GM12878 (cell line): ENCODE measurements at places on chromosomes 16 and 17. TPM values are rescaled to one million over a fixed set of nuclear protein-coding genes. Genes with fewer than 3 reads are reported as not detected.

- DNase-seq: no peak
Measured at GRCh38 chr17:65219707-65220106, 82.5 kb downstream of the RGS9 start.

GRCh38 chr17:4786106-4786511 lies at the start of gene VMO1:
Gene VMO1, minus strand, starts transcription at chr17:4786364. Its CDS starts 12 bp downstream, at chr17:4786352.
- no peak for DNase-seq

DNA sequence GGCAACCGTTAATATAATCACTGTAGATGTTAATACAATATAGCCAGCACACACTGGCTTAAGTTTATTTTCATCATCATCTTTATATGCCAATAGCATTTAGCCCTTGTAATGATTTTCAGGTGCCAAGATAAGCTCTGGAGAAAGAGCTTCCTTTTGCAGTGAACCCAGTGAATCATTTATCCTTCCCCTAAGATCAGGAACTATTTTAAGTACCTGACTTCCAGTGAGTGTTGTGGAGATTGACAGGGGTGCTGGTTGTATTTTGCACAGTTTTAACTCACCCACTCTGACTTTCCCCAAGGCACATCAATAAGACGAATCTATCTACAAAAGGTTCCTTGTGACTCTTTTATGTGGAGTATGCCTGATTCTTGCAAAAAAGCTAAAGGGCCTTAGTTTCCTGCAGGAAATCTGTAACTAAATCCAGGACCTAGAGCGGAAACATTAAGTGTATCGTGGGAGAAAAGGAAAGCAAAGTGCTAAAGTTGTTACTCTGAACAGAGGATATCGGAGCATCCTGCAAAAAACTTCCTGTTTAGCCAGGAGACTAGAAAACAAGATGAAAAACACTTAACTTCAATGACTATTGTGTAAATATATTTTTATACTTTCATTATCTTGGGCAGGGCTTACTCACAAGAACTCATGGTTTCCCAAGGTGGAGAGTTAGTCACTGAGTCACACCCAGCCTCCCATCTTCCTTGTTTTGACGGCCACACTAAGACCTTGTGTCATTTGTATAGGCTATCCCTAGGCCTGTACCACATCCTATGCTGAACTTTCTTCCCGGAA lies 183.6 kb downstream of the MAP2K6 start:
- DNase-seq: no peak

DNA sequence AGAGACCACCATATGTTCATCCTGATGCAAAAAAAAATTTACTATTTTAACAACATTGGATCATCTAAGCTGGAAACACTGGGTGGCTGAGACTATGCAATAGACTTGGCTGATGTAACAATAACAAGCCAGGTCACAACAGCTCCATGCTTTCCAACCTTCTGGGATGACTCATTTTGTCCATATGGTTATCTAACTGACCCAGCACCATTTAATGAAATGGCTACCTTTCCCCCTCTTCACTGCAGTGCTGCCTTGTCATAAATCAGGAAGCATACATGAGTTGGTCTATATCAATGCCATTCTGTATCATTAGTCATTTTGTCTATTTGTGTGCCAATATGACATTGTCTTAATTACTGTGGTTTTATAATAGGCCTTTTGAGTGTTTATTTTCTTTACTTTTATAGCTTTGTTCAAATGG lies 217.6 kb upstream of the KCNJ16 start:
- DNase-seq: no peak

CAPNS2 gene
- not detected in 2 replicates for total RNA-seq

DNA sequence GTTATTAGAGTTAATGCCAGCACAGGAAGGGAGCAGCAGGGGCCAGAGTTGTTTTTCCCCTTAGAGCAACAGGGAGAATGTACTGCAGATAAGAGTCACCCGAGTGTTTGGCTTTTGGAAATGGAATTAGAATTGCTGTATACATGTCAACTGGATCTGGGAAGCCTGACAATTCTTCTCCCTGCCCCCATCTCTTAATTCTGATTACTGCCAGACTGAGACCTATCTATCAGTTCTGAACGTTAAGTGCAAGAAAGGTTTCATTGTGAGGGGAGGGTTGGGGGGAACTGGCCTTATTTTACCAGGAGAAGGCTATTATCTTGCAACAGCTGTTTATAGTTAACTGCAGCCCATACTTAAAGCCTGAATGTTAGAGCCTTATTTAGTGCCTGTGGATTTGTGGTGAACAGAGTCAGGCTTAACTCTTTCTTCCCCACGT lies 424.5 kb upstream of the CDH11 start:
- DNase-seq: no peak

- DNase-seq: no peak
Measured at GRCh38 chr16:31134625-31135534, 647 bp downstream of the PRSS8 start.

DNA sequence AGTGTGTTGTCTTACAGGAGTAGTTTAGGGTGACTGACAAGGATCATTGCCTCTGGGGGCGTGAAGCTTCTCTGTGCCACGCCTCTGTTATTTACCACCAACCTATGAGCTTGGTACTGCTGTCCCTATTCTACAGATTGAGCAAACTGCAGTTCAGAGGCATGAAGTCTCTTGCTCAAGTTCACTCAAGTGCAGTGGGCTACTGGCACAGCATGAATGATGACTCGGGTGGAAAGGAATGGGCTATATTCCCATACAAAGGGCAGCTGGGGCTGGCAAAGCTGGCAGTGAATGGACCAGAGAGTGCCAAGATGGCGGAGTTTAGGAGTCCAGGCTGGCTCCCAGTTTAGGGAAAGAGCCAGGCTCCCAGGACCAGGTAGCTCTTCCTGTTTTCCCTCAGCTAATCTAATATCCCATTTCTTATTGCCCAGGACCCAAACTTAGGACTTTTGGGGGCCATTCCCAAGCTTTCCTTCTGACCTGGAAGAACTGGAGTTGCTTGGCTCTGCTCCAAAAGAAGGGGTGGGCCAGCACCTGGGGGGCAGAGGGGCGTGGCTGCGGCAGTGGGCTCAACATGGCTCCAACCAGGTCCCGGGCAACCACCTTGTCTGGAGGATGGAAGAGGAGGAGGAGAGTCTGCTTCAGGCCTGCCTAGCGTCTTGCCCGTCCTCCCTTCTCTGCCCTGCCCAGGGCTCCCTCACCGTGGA lies 12.9 kb downstream of the PLK1 start:
- DNase-seq: no peak

GSG1L gene
- total RNA-seq: not detected in 2 replicates

SPATA32 gene
- 0.13 and 0.21 TPM in 2 replicates for total RNA-seq

RTN4RL1 gene
- total RNA-seq: 0.10 and 0.13 TPM in 2 replicates

KRT222 gene
- total RNA-seq: 0.08 and 0.21 TPM in 2 replicates

DNA sequence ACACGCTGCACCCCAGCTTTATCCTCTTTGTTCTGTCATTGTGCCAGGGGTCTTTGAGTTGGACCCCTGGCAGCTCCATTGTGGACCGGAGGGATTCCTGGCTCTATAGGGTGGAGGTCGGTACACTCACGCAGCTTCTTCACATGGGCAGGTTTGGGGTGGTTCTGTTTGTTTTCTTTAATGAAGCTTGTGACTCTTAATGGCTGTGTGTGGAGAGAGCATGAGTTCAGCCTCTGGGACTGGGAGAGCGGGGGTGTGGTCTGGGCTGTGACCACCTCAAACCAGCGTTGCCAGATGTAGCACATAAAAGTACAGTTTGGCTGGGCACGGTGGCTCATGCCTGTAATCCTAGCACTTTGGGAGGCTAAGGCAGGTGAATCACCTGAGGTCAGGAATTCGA lies 21.2 kb upstream of the NAGLU start:
- no peak for DNase-seq

WDR45B gene
- total RNA-seq: 26.5 and 26.7 TPM in 2 replicates

GRCh38 chr17:27502526-27503324 lies 46.5 kb downstream of the KSR1 start:
- no peak for DNase-seq

SSTR5 gene
- not detected in 2 replicates for total RNA-seq

DNA sequence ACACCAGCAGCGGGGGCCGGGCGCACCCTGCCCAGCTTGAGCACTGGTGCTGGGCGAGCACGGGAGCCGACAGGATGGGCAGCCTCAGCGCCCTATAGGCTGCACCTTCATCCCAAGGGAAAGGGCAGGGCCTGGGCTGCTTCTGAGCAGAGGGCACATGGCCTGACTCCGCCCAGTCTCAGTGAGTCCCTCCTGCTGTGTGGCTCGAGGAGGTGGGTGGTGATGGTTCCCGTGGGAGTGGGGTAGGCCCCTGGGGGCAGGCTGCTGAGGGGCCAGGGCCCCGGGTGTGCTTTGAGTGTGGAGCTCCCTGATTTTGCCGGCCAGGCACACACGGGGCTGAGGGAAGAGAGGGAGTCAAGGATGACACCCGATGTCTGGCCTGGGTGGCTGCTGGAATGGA lies 37.9 kb downstream of the TSC2 start:
- DNase-seq: no peak

ZFPM1 gene
- total RNA-seq: 4.0 and 5.1 TPM in 2 replicates

GRCh38 chr17:73271072-73271471 lies 9.4 kb upstream of the CPSF4L start:
- peak; percentile 88 for DNase-seq

- no peak for DNase-seq
Measured at GRCh38 chr16:56480776-56481467, 29.6 kb downstream of the OGFOD1 start.

GRCh38 chr16:80964351-80964750 lies 42.3 kb downstream of the CMC2 start:
- DNase-seq: no peak

DNA sequence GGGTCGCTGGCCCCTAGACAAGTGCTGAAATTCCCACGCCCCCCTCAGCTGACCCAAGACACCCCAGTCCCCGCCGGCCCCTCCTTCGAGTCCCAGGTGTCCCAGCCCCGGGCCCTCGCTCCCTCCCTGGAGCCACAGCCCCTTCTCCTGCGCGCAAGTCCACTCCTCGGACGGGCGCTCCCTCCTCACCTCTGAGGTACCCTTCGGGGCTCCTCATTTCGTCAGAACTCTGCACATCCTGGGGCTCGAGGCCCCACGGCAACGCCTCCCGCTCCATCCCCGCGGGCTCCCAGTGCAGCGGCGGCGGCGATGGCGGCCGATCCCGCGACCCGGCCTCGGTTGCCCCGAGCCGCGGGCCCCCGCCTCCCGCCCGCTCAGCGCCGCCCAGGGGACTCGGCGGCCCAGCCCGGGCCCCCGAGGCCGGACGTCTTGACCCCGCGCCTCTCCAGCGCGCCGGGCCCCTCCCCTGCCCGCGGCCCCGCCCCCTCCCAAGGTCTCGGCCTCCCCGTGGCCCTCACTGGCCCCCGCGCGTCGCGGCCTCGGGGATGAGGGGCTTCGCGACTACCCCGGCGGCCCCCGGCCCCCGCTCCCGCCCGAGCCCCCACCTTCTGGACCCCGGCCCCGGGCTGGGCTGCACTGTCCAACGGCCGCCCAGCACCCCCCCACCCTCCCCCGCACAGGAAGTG lies at the start of gene ZNF768:
ZNF768 (minus strand) TSS at position 430 of the 686 bp plus-strand sequence; CDS start at position 277, 153 bp downstream.
- DNase-seq: no peak

CHST6 gene
- 1.9 and 2.5 TPM in 2 replicates for total RNA-seq

CTRB1 gene
- total RNA-seq: 4.4 and 6.2 TPM in 2 replicates

IL34 gene
- total RNA-seq: not detected in 2 replicates

- no peak for DNase-seq
Measured at GRCh38 chr16:57373117-57373947, 1.0 kb downstream of the CX3CL1 start.

DNA sequence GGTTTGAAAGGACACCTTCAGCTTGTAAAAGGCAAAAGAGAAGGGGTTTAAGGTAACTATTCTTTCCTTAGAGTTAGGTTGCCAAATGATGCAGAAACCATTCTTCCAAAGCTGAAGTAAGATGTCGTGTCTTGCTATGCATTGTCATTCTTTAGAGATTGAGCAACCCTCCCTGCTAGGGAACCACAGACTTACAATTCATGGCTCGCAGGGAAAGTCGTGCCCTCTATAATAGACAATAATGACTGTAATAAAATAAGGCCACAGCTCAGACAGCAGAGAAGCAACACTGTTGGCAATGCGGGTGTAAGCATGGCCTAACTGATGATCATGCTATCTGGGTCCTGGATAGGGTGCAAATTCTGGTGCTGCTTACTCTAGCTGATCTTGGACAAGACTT lies 129.6 kb upstream of the CDH13 start:
- DNase-seq: no peak

TRPV3 gene
- total RNA-seq: 3.6 and 5.2 TPM in 2 replicates

DNA sequence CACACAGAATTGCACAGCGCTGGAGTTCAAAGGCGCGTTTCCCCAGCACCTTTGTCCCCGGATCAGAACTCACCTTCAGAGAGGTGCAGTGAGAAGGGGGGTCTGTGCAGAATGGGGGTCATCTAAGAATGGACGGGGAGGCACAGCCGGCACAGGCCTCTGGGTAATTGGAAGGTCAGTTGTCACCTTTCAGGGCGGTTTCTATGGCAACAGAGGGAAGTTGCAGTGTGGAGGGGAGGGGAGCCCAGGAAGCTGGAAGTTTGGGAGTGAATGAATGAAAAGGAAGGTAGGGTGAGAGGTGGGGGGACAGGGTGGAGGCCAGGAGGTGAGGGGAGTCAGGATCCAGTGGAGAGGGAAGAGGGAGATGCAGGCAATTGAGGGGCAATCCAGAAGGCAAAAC lies 12.4 kb upstream of the KCNG4 start:
- DNase-seq: no peak

DNA sequence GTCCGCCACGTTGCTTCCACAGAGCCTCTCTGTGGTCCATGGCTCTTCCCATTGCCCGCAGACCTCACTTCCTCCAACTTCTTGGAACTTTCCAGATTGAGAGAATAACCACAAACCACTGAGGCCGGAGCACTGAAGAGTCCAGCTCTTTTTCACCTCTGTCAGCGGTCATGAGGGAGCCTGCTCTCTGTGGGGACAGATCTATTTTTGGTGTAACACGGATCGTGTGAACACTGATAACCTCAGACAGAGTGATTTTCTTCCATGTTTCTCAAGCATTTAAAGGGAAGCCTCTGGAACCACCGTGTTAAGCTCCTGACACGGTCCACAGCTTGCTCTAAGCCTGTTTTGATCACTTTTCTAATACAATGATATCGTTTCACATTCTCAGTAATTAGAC lies 49.7 kb downstream of the NTN1 start:
- DNase-seq: no peak

DNA sequence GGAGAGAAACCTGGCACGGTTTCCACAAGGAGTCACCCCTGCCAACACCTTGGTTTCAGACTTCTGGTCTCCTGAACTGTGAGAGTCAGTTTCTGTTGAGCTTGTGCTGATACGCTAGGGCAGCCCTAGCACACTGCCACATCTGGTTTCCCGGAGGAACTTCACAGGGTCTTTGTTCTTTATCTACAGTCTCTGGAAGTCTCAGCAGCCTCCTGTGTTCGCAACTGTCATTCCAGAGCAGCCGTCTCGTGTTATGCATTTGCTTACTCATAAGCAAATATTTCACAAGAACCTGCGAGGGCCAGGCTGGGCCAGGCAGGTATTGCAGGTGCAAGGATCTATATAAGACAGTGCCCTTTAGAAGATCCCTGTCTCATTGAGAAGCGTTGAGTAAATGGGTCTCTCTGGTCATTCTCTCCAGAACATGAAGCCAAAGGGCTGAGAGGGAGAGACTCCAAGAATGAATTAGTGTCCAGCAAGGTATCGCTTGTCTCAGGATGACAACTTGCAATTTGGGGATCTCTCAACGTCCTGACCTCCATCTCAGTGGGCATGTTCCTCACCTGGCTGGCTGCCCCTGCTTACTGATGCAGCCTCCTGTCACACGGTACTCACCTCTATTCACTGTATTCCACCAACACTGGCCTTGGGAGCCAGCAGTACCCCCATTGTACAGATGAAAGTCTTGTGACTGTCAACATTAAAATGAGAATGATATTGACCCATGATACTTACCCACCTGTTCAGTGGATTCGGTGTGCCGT lies 141.2 kb downstream of the WWOX start:
- no peak for DNase-seq

TMEM114 gene
- total RNA-seq: not detected in 2 replicates

NPIPB9 gene
- 0.80 and 1.6 TPM in 2 replicates for total RNA-seq

- DNase-seq: peak; percentile 81
Measured at GRCh38 chr17:28902819-28903545, at the start of gene DHRS13. Gene DHRS13, minus strand, starts transcription at chr17:28903079. Its CDS starts 135 bp downstream, at chr17:28902944.

- DNase-seq: no peak
Measured at GRCh38 chr17:80527016-80527645, 17.5 kb upstream of the RPTOR start.
